NCI-H526 (cell line): ENCODE measurements at places on chromosomes 4 and X.

DNA sequence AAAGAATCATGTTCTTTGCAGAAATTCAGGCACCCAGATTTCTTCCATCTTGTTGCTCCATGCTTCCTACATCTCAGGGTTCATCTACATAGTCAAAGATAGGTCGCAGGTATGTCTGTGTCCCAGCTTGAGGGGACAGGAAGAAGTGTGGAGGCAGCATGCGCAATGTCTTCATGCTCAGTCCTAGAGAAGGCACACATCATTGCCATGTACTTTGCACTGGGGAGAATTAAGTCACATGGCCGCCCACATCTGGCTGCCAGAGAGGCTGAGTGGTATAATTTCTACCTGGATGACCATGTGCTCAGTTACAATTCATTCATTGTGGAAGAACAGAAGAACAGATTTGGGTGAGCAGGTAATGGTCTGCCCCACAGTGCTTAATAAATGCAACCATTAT is 54.1 kb downstream of the GAB1 start:
- no peak for DNase-seq

GRCh38 chrX:87425618-87426017 is 92.0 kb upstream of the KLHL4 start:
- no peak for DNase-seq

- DNase-seq = no peak
Measured at GRCh38 chr4:154435895-154436294, 55.7 kb downstream of the DCHS2 start.

- no peak for DNase-seq
Measured at GRCh38 chr4:30068234-30068633, 651.9 kb upstream of the PCDH7 start.

- no peak for DNase-seq
Measured at GRCh38 chr4:83179205-83179604, 64.7 kb upstream of the PLAC8 start.

DNA sequence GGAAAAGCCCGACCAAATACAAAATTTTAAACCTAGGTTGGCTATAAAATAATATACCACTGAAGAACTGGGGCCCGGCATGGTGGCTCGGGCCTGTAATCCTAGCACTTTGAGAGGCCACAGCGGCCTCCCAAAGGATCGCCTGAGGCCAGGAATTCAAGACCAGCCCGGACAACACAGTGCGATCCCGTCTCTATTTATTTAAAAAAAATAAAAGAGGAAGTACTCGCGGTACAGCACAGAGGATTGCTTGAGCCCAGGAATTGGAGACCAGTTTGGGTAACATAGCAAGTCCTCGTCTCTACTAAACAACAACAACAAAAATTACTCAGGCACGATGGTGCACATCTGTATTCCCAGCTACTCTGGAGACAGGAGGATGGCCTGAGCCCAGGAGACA is 44.8 kb upstream of the CDKN2AIP start:
- DNase-seq = no peak

DNA sequence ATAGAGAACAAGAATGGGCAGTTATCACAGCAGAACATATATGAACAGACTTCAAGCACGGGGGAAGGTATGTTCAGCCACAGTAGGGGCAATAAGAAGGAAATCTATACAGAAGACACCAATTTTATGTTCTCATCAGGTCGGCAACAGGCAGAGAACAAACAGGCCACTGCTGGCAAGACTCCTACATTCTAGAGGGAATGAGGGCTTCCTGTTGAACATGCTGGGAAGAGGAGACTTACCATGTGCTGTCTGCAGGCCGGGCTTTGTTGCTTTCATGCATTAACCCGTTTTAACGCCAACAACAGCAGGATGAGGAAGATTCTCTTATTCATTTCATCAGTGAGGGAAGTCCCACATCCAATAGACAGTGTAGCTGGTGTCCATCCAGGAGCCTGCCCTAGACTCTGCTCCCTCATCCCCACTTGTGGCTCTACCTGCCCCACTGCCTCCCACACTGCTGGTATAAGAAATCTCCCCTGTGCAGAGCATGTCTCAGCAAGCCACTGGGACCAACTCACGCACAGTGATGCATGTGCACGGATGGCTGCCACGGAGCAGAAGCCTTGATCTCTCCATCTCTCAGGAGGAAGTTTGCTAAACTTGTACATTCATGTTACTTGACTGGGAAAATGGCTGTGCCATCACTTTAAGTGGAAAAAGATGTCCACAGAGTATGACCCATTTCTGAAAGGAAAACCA is 84.5 kb downstream of the ACOX3 start:
- no peak for DNase-seq

GRCh38 chrX:27336466-27337091 is 126.6 kb downstream of the PPP4R3C start:
- no peak for DNase-seq

- DNase-seq = no peak
Measured at GRCh38 chr4:15340332-15340731, 87.5 kb upstream of the C1QTNF7 start.

- DNase-seq = no peak
Measured at GRCh38 chrX:16567681-16568080, 82.3 kb upstream of the S100G start.

DNA sequence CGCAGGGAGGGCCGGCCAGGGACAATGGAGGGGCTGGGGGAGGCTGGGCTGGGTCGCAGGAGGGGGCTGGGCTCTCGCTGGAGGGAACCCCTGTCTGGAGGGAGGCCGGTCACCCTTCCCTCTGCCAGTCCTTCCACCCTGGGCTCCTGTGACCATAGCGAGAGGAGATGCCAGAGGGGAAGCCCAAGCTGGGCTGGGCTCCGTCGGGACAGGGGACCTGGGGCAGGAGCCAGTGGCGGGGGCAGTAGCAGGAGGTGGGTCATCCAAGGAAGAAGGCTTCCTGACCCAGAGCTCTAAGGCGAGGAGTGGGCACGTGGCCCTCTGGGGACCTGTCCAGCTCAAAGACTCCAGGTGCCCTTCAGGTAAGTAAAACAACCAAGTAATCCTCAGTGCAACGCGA is 16.9 kb downstream of the CTAG1B start:
- DNase-seq = no peak

DNA sequence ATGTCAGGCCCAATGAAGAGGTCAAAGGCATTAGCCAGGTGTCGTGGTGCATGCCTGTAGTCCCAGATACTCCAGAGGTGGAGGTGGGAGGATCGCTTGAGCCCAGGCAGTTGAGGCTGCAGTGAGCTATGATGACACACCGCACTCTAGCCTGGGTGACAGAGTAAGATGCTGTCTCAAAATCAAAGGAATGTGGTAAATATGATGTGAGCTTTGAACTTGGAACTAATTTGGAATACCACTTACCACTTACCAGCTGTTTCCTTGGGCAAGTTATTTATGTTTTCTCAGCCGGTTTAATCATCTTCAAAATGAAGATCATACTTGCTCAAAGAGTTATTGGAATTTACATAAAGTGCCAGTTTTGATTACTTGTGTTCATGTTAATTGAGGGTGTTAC is 23.8 kb upstream of the SEPSECS start:
- no peak for DNase-seq

GRCh38 chr4:152900395-152900794 is 35.7 kb upstream of the FHDC1 start:
- no peak for DNase-seq

GRCh38 chr4:80948141-80948540 is 82.4 kb upstream of the BMP3 start:
- DNase-seq = no peak
